ENCODE measurements at places on chromosomes 4 and X.

GRCh38 chr4:139746431-139747171 is 81.0 kb downstream of the MGST2 start:
- DNase-seq: no peak

- DNase-seq: no peak
These were observed 13.8 kb upstream of the FGFBP2 start for GRCh38 chr4:15976456-15977447.

DNA sequence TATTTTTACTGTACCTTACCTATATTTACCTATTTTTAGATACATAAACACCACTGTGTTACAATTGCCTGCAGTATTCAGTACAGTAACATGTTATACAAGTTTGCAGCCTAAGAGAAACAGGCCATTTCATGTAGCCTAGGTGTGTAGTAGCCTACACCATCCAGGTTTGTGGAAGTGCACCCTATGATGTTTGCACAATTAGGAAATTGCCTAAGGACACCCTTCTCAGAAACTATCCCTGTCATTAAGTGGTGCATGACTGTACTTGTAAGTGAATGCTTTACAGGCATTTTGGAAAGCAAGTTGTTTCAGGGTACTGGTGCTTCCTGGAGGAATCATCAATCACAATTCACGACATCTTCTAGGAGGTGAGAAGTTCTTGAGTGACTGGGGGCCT is 991.8 kb upstream of the SLIT2 start:
- no peak for DNase-seq

- DNase-seq: no peak
These were observed 586.1 kb downstream of the FSTL5 start for GRCh38 chr4:161577579-161578301.

DNA sequence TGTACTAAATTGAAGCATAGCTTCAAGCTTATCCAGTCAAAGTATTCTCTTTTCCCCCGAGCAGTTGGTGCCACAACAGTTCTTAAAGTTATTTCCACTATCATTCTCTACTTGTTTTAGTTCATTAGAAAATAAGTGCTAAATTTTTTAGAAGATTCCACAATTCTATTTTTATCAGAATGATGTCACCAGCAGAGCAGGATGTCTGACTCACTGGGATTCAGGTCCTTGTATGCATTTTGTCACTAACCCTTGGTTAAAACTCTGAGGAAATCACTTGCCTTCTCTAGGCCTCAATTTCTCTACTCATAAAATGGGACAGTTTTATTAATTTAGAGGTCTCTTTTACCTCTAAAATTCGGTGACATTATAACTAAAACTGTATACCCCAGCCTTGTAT is 3.4 kb downstream of the DDX53 start:
- DNase-seq: no peak

GRCh38 chrX:37787423-37787869 is 7.6 kb downstream of the CYBB start:
- DNase-seq: no peak

DNA sequence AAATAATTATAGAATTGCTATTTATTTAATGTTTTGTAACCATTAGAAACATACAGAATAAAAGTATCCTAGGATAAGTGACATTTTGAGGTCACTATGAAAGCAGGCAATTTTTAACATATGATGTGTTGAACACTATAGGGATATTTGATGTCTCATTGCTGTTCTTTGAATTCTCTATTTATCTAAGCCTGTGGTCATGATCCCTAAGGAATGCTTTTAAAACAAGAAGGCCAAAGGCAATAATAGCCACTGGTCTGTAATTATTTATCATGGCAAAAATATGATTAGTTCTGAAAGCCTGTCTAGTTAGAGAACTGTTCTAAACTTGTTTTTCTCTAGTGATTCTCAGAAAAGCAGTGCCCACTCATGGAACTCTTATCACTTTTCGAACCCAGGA is 186.6 kb downstream of the RPA4 start:
- no peak for DNase-seq

- DNase-seq: no peak
These were observed 74.2 kb downstream of the TMEM165 start for GRCh38 chr4:55469979-55470378.

DNA sequence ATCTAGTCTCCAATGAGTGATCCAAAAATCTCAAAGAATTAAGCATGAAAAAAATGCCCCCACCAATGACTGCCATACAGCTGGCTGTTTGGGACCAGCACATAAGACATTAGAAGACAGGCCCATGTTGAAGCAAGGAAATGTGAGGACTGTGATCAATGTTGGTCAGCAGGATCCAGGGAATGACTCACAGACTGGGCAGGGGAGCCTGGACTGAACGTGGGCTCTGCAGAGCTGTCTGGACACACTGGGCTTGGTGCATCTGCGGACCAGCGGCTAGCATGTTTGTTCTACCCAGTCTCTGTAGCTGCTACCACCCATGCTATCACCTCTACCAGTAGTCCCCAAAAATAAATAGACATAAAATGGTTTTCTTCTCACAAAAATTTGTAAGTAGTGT is 108.6 kb downstream of the PALLD start:
- DNase-seq: no peak

DNA sequence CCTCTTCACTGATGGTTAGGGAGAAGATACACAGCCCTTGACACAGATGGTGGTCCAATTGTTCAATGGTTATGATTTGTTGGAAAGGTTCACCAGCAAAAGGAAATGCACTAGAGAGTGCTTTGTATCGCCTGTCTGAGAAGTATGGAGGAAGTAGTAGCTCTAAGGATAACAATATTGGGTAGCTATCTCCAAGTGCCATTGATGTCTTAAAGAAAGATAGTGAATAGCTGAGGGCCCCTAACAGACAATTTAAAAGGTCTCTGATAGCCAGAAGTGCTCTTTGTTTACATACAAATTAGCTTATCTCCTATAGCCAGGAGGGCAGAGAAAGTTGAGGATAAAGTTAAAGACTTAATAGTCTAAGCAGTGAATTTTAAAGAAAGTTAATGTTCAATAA is 33.9 kb upstream of the BLTP1 start:
- DNase-seq: no peak

DNA sequence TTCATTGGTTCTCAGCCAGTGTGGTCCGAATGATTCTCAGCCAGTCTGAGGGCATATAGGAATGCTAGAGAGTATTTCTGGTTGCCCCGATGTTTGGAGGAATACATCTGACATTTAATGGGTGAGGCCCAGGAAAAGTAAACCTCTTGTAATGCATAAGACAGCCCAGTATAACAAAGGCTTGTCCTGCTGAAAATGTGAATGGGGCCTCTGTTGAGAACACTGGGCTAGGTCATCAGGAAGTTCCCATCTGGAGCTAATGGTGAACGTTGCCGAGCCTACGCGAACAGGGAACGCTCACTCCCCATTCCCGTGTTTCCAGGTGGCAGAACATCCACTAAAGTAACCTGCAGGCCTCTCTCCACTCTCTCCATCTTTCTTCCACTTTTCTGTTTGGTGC is 132.0 kb upstream of the CLNK start:
- DNase-seq: no peak

GRCh38 chr4:127856813-127857447 is 23.8 kb upstream of the PLK4 start:
- no peak for DNase-seq

GRCh38 chr4:176538217-176538925 is 218.6 kb downstream of the SPCS3 start:
- no peak for DNase-seq

DNA sequence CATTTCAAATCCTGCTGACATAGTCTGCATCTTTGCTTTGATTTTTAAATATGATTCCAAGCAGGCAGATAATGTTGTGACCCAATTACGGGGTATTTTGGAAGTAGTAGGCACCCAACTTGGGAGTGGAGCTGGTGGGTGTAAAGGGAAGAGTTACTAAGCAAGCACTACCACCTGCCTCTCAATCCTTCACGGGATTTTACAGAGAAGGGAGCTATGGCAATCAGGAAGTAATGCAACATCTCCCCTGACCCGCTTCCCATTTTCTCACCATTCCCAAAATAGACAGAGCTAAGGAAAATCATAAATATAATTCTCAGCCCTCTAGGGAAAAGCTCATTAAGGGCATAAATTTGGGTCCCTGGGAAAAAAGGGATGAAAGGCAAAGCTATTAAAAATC is 9.2 kb downstream of the APBB2 start:
- DNase-seq: no peak
